ENCODE measurements at places on chromosomes 5 and 9.

DNA sequence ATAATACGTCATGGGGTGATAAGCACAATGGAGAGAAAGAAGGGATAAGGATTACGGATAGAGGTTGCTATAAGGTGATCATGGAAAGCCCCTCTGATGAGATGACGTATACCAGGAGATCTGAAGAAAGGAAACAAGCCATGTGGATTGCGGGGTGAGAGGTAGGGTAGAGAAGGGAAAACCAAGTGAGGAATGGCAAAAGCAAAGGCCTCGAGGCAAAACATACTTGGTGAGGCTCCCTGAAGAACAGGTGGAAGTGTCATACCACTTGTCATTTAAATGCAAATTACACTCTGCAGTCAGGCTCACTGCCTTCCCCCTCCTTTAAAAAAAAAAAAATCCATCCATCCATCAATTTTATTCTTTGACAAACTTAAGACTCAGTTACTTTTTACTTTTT is 420.8 kb downstream of the RAB3C start:
- DNase-seq: no peak

GRCh38 chr5:43619380-43619779 is 16.4 kb downstream of the NNT start:
- DNase-seq: no peak

DNA sequence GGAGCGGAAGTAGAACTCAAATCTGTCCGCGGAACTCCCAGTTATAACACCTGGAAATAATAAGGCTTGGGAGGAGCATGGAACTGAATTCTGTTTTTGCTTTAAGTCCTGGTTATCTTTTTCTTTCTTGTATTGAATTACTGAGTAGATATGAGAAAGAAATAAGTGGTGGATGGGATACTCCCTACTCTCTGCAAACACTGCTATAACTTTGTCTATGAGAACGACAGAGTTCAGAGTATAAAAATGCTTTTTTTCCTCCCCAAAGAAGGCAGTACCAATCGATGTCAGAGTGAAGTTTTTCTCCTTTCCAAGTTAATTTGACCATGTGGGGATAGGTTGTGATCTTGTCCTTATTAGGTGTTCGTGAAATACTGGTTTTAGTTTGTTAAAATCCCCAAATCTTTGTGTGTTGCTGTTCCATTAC is 1.2 kb downstream of the RIC1 start:
- DNase-seq: no peak

DNA sequence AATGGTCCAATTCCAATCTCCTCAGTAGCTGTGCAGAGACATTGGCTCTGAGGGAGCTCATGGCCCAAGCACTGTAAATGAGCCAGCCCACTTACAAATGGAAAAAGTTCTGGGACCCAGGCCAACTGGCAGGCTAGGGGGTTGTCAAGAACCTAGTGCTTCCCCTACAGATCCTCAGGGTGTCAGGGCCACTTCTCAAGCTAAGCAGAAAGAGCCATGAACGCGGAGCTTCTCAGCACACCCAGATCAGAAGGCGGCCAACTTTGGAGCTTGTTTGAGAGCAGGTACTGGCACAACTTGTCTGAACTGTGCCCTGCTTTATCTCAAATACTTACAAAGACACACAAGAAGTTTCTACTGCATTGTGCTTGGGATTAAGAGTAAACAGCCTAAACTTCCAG is 17.5 kb downstream of the TLE1 start:
- DNase-seq: no peak

DNA sequence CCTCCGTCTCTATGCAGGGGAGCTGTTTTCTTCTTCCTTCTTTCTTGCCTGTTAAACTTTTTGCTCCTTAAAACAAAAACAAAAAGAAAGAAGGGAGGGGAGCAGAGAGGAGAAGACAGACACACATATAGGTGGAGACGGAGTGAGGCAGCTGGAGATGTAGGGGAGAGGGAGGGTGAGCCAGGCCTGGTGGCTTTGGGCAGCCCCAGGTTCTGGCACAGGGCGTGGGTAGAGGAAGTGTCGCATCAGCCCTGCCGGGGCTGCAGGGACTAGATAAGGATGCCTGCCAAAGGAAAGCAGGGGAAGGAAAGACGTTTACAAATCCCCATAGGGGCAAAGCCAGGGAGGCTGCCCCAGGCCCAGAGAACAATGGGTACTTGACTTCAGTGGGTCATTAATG is 38.7 kb upstream of the PTGS1 start:
- no peak for DNase-seq

DNA sequence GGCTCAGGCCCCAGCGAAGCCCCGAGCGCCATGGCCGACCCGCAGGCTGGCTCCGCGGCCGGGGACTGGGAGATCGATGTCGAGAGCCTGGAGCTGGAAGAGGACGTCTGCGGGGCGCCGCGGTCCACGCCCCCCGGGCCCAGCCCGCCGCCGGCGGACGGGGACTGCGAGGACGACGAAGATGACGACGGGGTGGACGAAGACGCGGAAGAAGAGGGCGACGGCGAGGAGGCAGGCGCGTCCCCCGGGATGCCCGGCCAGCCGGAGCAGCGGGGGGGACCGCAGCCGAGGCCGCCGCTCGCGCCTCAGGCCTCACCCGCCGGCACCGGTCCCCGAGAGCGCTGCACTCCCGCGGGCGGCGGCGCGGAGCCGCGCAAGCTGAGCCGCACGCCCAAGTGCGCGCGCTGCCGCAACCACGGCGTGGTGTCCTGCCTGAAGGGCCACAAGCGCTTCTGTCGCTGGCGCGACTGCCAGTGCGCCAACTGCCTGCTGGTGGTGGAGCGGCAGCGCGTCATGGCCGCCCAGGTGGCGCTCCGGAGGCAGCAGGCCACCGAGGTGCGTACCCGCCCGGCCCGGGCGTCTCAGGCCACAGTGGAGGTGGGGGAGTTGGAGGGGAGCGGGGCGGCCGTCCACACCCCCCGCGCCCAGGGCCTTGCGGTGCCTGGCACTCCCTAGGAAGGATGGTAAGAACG is 1.6 kb downstream of the DMRT2 start:
- DNase-seq: no peak

DNA sequence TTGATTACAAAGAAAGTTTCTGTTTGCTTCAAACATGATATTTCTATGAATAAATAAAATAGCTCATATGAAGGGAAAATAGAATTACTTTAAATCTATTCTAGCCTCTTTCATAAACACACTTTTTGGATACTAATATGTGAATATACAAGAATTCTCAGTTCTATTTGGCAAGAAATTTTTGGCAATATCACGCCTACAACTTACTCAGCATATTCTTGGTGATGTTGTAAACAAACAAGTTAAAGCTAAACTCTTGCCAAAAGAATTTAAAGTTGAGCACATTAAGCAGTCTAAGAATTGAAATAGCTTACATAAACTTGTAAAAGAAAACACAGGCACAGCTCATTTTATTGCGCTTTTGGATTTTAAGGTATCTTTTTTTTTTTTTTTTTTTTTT is 209.8 kb downstream of the CDH12 start:
- no peak for DNase-seq

GRCh38 chr5:82349652-82350051 is 71.5 kb upstream of the RPS23 start:
- DNase-seq: peak; percentile 43

GRCh38 chr9:5896863-5897262 is 6.2 kb downstream of the MLANA start:
- no peak for DNase-seq

GRCh38 chr9:87099407-87099806 is 152.1 kb upstream of the GAS1 start:
- no peak for DNase-seq

DNA sequence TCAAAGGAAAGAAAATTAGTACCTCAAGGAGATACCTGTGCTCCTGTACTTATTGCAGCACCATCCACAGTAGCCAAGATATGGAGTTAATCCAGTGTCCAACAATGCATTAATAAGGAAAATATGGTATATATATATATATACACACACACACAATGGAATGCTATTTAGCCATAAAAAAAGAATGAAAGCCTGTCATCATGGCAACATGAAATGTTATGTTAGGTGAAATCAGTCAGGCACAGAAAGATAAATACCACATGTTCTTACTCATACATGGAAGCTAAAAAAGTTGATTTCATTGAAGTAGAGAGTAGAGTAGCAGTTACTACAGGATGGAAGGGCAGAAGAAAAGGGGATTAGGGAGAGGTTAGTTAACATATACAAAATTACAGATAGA is 601.5 kb downstream of the ANXA1 start:
- no peak for DNase-seq

- no peak for DNase-seq
Observed at GRCh38 chr5:51960617-51961121, 577.4 kb downstream of the ISL1 start.

GRCh38 chr9:70438341-70438928 is 24.0 kb upstream of the KLF9 start:
- peak; percentile 8 for DNase-seq

All from CD4-positive, alpha-beta T cell treated with Interleukin-17A for 4 hours (primary cell).